ENCODE measurements at places on chromosomes 6 and 20.

GRCh38 chr20:10297684-10298240 lies 79.1 kb downstream of the SNAP25 start:
- DNase-seq: no peak

- DNase-seq: no peak
Measured at GRCh38 chr20:2305946-2306345, 10.1 kb downstream of the TGM3 start.

DNA sequence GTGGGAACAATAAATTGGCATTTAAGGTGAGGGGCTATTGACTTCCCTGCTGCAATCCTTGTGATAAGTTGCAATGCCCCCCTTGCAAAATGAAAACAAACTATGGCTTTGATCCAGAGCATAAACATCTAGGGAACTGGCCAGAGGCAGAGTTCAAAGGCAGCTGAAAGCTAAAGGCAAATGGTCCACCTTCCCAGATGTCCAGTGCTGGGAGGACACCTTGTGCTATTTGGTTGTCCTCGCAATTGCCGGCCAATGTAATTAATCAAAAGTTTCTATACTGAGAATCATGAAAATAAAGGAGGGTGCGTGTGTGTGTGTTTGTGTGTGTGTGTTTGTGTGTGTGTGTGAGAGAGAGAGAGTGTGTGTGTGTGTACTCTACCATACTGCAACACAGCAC lies 337.4 kb downstream of the CBLN4 start:
- no peak for DNase-seq

DNA sequence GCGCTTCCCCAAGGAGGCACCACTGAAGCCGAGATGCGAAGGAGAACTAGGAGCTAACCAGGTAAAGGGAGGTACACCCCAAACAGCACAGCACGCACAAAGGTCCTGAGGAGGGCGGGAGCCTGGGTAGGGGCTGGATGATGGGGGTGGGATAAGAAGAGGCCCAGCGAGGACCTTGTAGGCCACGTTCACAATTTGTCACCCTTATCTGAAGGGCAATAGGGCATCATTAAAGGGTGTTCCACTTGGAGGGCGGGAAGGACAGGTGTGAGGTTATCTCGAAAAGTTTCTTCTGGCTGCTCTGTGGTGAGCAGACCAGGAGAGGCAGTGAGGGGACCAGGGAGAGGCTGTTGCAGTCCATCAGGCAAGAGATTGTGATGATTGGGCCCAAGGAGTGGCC lies 25.6 kb downstream of the POFUT1 start:
- no peak for DNase-seq

GRCh38 chr6:165705941-165706340 lies 42.9 kb upstream of the PDE10A start:
- no peak for DNase-seq

- DNase-seq: no peak
Measured at GRCh38 chr6:63819831-63820230, 184.2 kb downstream of the PHF3 start.

GRCh38 chr6:33167374-33168283 lies 24.6 kb downstream of the COL11A2 start:
- no peak for DNase-seq

DNA sequence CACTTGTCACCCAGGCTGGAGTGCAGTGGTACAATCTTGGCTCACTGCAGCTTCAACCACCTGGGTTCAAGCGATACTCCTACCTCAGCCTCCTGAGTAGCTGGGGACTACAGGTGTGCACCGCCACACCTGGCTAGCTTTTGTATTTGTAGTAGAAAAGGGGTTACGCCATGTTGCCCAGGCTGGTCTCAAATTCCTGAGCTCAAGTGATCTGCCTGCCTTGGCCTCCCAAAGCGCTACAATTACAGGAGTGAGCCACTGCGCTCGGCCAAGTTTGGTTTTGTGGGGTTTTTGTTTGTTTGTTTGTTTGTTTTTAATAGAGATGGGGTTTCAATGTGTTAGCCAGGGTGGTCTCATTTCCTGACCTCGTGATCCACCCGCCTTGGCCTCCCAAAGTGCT lies 12.3 kb downstream of the LOC128125822 start:
- no peak for DNase-seq

- DNase-seq: no peak
Measured at GRCh38 chr6:138201836-138202235, 16.5 kb downstream of the PBOV1 start.

GRCh38 chr6:6008648-6009421 lies 2.1 kb upstream of the NRN1 start:
- DNase-seq: peak; percentile 36

GRCh38 chr6:141229296-141229695 lies 903.4 kb upstream of the GJE1 start:
- DNase-seq: no peak

DNA sequence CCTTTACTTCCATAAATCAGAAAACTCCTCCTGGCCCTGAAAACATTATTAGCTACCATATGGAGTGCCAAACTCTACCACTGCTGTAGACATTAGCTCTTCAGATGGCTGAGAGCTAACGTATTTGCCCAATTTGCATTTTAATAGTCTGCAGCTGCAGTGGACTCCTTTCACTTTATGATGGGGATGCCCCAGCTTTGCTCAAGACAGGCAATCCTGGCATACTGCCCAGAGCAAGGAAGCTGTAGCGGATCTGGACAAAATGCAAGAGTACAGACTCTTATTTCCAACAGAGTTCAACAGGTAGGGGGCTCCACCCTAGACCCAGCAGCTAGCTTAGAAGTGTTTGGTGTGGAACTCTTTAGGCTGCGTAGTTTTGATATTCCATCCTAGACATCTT lies 246.7 kb downstream of the FOXC1 start:
- no peak for DNase-seq

DNA sequence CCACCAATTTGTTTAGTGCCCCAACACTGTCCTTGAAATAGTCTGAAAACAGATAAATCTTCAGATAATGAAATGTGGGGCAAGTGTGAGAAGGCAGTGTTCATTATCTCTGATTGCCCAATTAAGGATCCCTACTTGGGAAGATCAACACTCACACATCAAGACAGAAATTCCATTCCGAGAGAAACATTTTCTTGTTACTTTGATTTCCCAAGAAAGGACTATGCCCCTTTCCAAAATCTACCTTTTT lies 16.2 kb downstream of the HMGN4 start:
- DNase-seq: no peak

GRCh38 chr6:146741609-146742008 lies 142.8 kb downstream of the ADGB start:
- no peak for DNase-seq

DNA sequence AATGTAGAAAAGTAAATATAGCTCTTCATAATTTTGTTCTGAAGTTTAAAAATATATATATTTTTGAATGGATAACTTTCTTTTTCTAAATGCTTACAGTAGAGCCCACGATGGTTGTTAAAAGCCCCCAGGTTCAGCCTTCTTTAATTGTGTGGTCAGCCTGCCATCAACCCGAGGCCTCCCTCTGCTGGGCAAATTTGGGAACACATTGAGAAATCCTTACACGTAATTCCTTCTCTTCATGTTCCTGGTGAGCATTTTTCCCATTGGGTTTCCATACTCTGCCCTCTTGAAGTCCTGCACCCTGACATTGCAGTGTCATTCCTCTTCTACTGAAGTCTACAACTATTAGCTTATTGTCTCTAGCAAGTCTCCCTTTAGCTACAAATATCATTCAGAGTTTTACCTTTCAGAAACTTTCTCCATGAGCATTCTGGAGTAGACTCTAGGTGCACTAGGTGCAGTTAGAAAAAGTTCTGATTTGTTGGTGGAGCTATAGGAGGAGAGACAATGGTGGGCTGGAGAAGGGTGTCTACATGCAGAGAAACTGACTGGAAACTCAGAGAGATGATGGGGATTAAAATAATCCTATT lies 40.6 kb downstream of the TRIM38 start:
- DNase-seq: no peak

GRCh38 chr20:17835934-17836300 lies 132.7 kb downstream of the SNX5 start:
- DNase-seq: no peak

GRCh38 chr20:8408587-8409307 lies 276.7 kb downstream of the PLCB1 start:
- DNase-seq: no peak

DNA sequence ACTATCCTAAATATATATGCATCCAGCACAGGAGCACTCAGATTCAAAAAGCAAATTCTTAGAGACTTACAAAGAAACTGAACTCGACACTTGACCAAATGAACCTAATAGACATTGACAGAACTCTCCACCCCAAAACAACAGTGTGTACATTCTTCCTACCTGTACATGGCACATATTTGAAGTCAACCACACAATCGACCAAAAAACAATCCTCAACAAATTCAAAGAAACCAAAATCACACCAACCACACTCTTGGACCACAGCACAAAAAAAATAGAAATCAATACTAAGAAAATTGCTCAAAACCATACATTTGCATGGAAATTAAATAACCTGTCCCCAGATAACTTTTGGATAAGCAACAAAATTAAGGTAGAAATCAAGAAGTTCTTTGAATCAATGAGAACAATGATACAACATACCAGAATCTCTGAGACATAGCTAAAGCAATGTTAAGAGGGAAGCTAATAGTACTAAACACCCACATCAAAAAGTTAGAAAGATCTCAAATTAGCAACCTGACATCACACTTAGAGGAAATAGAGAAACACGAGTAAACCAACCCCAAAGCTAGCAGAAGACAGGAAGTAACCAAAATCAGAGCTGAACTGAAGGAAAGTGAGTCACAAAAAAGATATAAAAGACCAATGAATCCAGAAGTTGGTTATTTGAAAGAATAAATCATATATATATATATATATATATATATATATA lies 12.5 kb upstream of the TREM1 start:
- no peak for DNase-seq

DNA sequence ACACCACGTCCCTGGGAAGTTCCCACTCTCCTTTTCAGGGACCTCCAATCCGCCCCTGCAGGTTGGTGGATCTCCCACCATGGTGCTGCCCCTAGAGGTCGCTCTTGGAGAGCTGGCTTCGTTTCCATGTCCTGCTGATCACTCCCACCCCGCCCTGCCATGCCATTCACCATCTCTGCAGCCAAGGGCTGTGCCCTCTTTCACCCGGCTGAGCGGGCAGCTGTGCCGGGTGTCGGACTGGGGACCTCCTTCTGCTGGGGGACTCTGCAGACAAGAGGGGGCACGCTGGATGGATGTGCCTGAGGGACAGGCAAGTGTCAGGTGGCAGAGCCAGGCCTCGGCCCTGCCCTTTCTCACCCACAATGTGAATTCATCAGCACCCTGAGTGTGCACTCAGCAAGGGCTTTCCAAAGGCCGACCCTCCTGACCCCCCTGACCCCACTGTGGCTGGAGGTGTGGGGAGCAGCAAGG lies 347.0 kb downstream of the CDH4 start:
- DNase-seq: no peak

DNA sequence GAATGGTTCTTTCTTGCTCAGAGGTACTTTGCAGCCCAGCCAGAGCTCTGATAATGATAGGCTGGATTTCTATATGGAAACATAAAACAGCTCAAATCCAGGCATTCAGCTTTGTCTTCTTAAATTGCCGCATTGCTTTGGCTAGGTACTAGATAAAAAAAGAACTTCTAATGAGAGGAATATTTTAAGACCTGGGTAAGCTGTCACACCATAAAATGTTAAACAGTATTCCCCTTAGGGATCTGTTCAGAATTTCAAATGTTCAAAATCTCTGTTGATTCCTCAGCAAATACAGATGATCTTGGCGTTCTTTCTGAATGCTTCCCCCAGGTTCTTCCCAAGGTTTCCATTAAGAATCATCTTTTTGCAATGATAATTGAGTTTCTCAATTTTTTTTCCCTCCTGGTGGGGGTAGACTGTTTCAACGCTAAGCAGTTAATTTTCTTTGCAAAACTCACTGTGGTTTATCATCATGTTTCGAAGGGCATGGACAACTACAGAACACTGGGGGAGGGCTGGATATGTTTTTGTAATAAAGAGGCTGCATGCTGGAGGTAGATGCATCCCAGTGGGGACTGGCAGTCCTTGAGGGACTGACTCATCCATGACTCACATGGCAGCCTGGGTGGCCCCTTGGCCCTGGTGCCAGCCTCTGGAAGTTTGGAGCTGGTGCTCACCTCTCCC lies 31.0 kb downstream of the TIAM2 start:
- peak; percentile 82 for DNase-seq

DNA sequence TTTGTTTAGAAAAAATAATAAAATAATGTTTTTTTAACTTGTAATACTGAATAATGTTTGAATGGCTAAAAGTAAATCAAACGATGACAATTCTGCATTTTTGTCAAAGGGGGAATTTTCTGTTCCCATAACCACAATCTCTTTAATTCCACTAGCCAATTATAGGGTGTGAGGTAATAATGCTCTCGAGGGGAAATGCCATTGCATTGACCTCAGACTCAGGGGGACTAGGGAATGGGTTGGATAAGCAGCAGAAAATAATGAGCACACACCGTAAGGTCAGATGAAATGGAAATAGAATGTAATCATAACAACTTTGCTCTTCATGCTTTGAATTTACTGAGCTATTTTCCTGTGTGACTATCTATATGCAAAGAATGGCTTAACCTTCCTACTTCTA lies 584.7 kb downstream of the RFPL4B start:
- DNase-seq: no peak

GRCh38 chr6:158028421-158028820 lies 46.8 kb downstream of the SYNJ2 start:
- DNase-seq: no peak

- no peak for DNase-seq
Measured at GRCh38 chr20:9989066-9989724, 45.6 kb upstream of the ANKEF1 start.

- no peak for DNase-seq
Measured at GRCh38 chr20:51503376-51503775, 39.1 kb downstream of the NFATC2 start.

- DNase-seq: no peak
Measured at GRCh38 chr6:156189714-156190113, 587.5 kb upstream of the ARID1B start.

DNA sequence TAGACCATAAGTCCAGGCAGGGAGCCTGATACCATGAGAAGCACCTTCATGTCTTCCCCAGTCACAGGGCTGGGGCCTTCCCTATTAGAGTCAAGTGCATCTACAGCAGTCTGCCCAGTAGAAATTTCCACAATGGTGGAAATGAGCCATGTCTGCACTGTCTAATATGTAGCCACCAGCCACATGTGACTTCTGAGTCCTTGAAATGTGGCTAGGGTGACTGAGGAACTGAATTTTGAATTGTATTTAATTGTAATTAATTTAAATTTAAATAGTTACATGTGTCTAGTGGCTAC lies 300.2 kb downstream of the CLIC5 start:
- no peak for DNase-seq

DNA sequence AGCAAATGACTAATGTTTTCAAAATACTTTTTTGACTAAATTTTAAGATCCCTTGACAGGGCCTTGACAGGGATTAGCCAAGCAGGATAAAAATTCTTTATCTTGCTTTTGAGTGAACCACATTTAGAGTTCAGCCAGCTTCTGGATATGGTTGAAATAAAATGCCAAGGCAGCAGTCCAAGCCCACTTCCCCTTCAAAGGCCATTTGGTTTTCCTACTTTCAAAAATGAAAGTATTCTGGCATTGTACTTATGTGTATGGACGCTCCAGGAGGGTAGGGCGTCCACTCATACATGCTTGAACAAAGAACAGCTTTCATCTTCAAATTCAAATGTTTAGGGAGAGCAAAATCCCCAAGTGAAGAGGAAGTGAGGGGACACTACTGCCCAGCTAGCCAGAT lies 82.3 kb upstream of the BCLAF1 start:
- no peak for DNase-seq

GRCh38 chr6:98841621-98842341 lies 7.4 kb downstream of the POU3F2 start:
- DNase-seq: no peak
